NCI-H446 treated with DMSO at 0.1 percent for 48 hours (cell line): ENCODE measurements at places on chromosomes 16 and 17.

DNA sequence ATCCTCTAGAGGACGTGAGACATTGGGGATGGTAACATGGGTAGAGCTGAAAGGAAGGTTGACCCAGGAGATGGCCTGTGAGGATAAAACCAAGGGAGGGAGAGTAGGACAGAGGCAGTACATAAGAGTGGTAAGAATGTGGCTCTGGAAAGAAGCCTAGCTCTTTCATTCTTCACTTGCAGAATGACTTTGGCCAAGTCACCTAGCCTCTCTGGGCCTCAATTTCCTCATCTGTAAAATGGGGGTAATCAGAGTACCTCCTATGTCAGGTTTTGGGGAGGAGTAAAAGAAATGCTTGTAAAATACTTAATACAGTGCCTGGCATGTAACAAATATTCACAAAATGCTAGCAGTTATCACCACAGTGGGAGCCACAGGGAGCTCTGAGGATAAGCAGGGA, 6.9 kb downstream of the KDM6B start:
- no peak for DNase-seq

DNA sequence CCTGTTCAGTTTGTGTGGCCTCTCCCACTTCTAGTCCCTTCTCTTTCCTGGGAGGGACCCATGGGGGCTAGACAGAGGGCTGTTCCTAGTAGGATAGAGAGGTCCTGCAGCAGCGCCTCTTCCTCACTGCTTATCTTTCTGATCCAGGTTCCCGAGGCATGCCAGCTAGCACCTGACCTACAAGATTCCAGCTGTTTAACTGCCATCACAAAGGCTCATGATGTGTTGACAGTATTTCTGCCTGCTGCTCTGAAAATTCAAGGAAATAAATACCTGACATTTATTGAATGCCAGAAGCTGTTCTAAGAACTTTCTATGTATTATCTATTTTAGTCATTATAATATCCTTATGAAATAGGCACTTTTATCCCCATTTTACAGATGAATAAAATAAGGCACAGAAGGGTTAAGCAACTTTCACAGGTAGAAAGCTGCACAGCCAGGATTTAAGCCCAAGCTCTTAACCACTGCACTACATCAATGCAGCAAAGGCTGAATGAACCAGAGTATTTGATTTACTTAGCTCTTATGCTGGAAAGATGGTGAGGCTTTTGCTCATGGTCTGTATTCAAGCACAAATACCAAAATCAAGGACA, 38.8 kb downstream of the HEATR6 start:
- no peak for DNase-seq

DNA sequence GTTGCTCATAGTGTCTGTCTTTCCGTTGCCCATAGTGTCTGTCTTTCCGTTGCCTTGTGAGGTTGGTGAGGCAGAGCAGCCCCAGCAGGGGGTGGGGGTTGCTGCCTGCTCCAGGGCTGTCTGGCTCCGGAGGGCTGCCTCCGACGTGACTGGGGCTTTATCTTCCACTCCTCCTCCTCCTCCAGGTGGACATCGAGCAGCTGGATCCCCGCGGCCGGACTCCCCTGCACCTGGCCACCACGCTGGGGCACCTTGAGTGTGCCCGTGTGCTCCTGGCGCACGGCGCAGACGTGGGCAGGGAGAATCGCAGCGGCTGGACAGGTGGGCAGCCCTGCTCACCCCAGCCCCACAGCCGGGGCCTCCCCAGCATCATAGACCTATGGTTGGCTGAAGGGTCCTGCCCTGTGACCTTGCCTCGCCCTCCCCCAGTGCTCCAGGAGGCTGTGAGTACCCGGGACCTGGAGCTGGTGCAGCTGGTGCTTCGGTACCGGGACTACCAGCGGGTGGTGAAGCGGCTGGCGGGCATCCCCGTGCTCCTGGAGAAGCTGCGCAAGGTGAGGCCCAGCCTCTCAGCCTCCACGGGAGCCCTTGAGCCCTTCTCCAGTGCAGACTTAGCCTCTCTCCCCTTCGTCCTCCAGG, 14.7 kb downstream of the ANKRD13B start:
- no peak for DNase-seq

GRCh38 chr16:56604966-56605365, 3.4 kb upstream of the MT2A start:
- DNase-seq, result no peak

GRCh38 chr16:14095883-14096551, 24.9 kb downstream of the MRTFB start:
- no peak for DNase-seq

- no peak for DNase-seq
Observed at GRCh38 chr17:3318336-3318735, 20.2 kb upstream of the OR3A1 start.

DNA sequence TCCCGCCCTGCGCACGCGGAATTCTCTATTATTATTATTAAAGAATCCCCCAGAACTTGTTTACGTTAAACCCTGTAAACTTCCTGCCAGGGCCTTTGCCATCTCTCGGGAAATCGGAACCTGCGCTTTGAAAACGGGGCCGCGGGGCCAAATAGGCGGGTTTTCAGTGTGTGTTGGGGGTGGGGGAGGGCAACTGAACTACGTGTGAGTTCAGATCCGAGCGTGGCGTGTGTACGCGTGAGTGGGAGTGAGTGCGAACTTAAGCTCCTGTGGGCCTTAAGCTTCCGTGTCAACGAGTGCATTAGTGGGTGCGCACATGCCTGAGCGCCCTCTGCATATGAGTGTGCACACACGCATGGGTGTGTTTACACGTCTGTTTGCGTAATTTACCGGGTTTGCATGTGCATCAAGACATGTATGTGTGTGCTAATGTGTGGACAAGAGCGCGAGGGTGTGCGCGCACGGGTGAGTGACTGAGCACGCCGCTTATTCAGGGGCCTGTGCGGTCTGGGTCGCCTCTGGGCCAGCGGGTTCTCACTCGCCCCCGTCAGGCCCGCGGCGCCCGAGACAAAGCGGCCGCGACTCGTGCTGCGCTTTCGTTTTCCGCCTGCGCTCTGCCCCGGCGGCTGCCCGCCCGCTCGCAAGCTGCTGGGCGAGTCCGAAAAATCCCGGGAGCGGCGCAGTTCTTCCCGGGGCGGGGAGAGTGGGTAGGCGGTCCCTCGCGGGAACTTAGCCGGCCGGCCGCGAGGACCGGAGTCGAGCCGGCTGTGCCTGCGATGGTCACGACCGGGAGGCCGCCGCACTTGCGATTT, 1.2 kb upstream of the FOXF1 start:
- DNase-seq, result no peak

- no peak for DNase-seq
Observed at GRCh38 chr16:52552643-52553042, 5.7 kb upstream of the TOX3 start.

- no peak for DNase-seq
Observed at GRCh38 chr17:30716461-30717290, 107.8 kb downstream of the CRLF3 start.

- no peak for DNase-seq
Observed at GRCh38 chr16:68760671-68761275, 23.7 kb downstream of the CDH1 start.

GRCh38 chr17:52938623-52939230, 780.2 kb upstream of the CA10 start:
- no peak for DNase-seq

DNA sequence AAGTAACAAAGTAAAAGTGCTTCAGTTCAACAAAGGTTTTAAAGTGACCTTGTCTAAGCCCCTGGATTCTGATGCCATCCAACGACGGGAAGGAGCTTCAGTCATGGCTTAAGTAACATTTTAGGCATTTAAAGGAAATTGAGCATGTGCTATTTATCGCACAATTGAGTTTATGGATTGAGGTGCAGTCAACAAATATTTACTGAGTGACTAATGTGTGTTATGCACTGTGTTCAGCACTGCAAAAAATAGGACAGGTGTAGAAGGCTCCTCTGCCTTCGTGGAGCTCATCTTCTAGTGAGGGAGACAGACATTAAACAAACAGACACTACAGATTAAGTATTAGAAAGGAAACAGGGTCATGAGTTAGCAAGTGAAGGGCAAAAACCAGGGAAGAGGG, 12.5 kb downstream of the TMIGD1 start:
- DNase-seq, result no peak

GRCh38 chr17:17030515-17031211, 11.6 kb upstream of the MPRIP start:
- no peak for DNase-seq

DNA sequence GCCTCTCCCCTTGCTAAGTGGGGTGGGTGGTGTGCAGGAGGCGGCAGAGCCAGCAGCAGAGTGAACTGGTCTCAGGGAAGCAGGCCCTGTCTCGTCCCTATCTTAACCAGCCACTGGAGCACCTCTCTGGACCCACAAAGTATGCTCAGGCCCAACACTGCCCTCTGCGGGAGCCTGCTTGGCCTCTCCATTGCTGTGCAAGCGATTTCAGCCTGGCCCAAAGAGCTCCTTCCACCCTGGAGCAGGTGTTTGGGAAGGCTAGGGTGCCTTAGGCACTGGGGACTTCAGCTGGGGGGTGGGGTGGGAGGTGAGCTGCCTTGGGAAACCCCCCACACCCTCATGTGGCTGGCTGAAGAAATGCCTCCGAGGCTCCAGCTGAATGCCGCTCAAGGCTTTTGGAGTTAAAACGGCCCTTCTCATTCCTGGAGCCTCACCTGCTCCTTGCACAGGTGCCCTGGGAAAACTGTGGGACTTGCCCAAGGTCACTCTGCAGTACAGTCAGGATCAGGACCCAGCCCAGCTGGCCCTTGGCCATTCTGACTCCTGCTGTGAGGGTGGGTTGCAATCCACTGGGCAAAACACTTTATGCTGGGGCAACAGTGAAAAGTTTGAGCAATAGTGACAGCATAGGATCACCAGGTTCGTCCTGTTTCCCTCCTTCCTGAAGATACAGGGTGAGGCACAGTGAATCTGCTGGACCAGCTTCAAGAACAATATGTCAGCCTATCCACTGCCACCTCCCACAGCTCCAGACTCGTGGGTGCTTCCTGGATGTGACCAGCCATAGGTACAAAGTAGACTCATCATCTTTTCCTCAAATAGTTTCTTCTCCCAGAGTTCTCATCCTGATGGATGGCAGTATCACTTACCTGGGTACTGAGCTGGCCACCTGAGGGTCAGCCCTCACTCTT, 5.9 kb upstream of the UBE2O start:
- no peak for DNase-seq

- DNase-seq, result no peak
Observed at GRCh38 chr17:66664336-66664735, 170.6 kb upstream of the CACNG5 start.

DNA sequence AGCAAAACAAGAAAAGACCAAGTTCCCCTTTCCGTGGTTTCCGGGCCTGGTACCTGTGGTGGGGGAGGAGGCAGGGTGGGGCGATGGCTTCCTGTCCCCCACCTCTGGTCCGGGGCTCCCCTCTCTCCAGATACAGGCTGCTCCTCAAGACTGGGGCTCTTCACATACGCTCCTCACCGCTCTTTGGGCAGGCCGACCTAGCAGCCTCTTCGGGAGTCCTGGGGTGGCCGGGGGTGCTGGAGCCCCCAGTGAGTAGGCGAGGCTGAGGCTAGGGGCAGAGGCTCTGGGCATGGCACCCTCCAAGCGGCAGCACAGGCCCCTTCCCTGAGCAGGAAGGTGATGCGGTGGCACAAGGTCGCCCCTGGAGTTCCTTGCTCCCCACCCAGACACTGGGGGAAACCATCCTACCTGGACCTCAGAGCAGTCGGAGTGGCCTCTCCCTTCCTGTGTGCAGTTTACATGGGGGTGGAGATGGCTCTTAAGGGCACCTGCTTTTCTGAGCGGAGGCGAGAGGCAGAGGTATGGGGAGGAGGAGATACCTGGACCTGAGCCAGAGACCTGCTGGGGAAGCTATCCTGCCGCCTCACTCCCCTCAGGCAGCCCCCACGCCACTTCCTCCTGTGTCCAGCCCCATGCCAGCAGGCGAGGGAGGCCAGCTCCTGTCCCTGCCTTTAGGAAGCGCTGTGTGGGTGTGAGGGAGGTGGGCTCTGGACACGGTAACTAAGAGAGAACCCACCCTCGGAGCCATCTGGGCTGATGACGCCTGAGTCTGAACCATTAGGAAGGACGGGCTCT, 891 bp downstream of the CORO1A start:
- DNase-seq, result no peak

DNA sequence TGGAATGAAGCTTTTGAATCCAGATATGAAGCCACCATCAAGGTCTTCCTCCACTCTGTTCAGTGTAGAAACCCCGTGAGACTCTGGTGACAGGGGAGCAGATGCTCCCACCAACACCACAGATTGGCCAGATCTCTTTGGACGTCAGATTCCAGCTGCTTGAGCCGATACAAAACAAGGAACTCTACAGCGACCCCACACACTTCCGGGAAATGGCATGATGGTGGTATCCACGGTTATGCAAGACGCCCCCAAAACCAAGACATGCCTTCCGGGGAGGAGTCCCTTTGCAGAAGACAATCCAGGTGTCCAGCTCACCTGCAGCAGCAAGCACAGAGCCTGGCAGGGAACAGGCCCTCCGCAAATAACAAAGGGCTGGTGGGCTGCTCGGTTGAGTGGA, 19.8 kb upstream of the PITPNA start:
- no peak for DNase-seq

DNA sequence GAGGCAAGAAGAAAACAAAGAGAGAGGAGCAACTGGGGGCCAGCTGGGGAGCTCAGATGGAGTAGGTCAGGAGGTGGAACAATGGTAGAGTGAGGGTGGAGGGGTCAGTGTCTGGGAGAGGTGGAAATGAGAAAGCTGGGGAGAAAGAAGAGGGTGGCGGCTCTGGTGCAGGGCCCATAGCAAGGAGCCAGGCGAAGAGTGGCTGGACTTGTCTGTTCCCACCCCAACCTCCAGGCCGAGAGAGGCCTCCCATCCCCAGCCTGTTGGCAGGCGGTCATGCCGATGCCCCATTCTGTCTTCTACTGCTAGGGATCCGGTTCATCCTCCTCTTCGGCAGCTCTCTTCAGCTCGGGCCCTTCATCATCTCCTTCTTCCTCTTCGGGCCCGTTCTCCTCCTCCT, 31.3 kb downstream of the AP1G1 start:
- no peak for DNase-seq

DNA sequence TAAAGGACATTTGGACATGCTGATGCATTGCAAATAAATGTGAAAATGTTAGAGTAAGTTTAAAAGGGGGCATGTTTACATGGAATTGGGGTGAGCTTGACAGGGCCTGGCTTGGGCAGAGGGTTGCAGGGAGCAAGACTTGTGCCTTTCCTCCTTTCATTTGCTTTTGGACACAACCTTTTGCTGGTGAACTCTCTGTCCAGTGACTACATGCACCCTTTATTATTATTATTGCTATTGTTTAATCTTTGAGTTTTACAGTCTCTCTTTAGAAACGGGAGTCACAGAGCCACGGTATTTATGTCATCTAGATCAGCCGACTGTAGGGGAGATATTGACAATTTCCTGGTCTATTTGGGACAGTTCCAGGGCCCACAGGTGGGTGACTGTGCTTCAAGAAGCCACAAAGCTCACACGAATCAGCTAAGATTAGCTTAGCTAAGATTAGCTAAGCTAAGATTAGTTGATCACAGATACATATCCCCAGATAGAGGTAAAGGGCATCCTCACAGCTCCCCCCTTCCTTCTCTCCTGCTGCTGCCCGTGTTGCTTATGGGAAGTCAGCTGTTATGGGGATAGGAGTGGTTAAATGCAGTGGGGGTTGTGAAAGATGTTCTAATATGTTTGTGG, 28.9 kb upstream of the ETV4 start:
- DNase-seq, result no peak
